Hindlimb muscle (tissue), 1 donor: ENCODE measurements at places on chromosomes 5 and 9.

- DNase-seq, result no peak
These were observed 261.0 kb downstream of the ROR2 start for GRCh38 chr9:91689006-91689405.

GRCh38 chr5:52842111-52842510 lies 54.4 kb downstream of the ITGA1 start:
- DNase-seq, result no peak

DNA sequence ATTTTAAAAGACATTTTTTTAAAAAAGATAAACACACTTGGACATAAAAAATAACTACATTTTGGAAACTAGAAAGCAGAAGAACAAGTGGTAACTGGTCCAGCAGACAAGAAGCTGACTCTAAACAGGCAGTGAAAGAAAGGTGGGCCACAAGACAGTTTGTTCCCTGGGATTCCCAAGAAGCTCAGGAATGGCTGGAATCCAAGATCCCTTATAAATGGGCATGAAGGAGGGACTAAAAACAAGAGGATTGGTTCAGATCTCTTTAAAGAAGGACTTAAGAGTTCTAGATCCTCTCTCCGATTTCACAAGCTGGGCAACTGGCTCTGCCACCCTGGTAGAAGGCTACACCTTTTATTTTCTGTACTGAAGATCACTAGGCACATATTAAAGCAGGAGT lies 102.8 kb downstream of the ARL15 start:
- DNase-seq, result no peak

GRCh38 chr9:95057101-95057500 lies 260.4 kb downstream of the FANCC start:
- no peak for DNase-seq

GRCh38 chr5:127040796-127041520 lies 10.6 kb upstream of the MARCHF3 start:
- no peak for DNase-seq

- DNase-seq, result peak; percentile 45
These were observed 984.5 kb upstream of the CDH18 start for GRCh38 chr5:20972419-20972925.

DNA sequence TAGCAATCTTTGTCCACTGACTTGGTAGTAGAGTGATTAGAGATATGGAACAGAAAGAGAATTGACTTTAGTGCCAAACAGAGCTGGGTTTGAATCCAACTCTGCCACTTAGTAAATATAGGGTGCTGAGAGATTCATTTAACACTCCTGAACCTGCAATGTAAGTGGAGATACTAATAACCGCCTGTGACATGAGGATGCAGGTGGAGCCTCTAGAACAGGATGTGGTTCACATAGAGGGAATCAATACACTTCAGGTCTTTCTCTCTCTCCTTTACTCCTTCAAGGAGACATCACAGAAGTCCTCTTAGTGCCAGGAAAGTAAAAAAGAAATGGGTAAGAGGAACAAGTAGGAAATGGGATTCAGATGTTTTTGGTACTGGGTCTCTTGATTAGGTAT lies 49.8 kb downstream of the TRPM3 start:
- DNase-seq, result no peak

DNA sequence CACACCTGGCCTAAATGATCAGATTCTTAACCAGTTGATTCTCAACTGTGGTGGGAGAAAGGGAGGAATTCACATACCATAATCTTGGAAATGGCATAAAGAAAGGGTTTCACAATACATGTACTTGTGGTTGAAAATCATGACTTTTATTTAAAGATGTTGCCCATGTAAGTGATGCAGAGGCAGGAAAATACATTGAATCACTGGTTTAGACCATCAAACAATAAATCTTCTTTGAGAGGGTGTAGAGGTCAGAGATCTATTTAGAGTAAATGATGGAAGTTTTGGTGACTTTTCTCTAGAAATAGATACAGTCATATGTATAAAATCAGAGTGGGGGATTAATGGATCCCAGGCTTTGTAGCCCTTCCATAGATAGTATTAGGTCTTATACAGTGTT lies 15.4 kb downstream of the NDUFS4 start:
- DNase-seq, result no peak

GRCh38 chr5:127254729-127255284 lies 35.8 kb upstream of the MEGF10 start:
- no peak for DNase-seq

- no peak for DNase-seq
These were observed 621 bp downstream of the CEP72 start for GRCh38 chr5:612498-613424.
